ENCODE measurements at places on chromosomes 12 and 14.

DNA sequence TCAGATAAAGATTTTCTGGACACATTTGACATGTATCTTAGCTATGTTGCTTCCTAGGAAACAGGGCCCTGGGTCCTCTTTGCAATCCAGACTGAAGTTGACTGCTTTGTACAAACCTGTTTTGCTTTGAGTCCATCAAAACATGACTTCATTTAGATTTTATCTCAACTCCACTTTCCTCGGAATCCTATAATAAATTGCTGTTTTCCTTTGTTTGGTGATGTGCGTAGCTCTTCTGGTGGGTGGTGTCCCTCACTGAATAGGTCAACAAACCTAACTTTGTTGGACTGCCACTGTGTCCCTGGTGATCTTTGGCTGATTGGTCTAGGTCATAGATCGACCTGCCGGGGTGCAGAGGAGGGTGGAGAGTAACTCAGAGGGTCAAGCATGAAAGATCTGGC is 735 bp upstream of the P2RX7 start:
- no peak for DNase-seq

- DNase-seq = no peak
Observed at GRCh38 chr14:35277179-35277578, 15.0 kb upstream of the PSMA6 start.

- DNase-seq = no peak
Observed at GRCh38 chr12:78863482-78864402, 832 bp upstream of the SYT1 start.

GRCh38 chr12:85549640-85550039 is 269.6 kb downstream of the ALX1 start:
- no peak for DNase-seq

DNA sequence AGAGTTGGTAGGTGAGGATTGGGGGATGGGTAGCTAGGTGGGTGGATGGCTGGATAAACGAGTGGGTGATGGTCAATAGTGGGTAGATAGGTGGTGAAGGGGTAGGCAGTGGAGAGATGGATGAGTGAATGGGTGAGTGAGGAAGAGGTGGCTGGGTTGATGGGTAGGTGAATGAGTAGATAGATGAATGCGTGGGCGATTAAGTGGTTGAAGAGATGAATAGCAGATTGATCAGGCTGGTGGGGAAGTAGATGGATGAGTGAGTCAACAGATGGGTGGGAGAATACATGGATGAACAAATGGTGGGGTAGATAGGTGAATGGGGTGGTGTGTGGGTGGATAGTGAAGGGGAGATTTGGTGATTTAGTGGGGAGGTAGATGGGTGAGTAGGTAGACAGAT is 51.1 kb downstream of the SYNE3 start:
- no peak for DNase-seq

DNA sequence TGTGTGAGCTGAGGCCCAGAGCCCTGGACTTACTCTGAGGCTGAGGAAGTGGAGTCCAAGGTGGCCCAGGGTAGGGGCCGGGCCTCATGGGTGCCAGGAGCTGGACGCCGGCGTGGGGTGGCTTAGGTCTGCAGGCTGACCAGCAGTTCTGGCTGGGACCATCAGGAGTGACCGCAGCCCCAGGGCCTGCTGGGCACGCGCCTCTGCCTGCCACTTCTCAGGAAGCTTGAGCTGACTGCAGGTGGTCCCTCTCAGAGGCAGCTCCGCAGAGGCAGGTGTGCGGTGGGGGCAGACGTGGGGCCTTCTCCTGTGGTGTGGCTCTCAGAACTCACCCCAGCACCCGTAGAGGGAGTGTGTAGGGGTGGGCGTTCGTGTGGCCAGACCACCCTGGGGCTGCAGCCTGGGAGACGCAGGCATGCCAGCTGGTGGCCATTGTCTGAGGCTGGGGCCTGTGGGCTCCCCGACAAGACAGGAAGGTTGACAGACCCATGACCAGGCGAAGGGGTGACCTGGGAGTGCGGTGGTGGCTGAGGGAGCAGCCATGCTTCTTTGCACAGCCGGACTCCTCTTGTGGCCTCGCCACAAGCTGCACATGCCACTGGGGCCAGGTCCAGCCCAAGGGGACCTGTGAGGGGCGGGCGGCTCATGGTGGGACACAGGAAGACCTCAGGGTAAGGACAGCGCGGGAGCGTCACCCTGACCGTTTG is 40.0 kb upstream of the TEX22 start:
- DNase-seq = no peak

DNA sequence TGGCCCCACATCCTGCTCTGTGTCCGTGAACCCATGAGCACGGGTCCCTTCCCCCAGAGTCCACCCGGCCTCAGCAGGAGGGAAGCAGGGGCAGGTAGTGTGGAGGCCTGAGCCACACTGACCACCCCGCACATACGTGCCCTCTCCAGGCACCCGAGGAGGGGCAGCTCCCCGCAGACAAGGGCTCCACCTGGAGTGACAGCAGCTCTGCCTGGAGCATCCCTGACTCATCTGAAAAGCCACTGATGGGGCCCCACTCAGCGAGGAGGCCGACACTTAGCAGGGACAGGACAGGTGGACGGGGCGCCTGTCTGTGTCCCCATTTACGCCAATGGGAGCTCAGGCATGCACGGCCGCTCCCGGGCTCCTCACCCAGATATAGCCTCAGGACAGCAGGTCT is 237.6 kb upstream of the SFSWAP start:
- DNase-seq = no peak

- peak; percentile 11 for DNase-seq
Observed at GRCh38 chr12:117470804-117471203, 109.4 kb upstream of the NOS1 start.

- no peak for DNase-seq
Observed at GRCh38 chr12:131620946-131621681, 89.8 kb upstream of the SFSWAP start.

DNA sequence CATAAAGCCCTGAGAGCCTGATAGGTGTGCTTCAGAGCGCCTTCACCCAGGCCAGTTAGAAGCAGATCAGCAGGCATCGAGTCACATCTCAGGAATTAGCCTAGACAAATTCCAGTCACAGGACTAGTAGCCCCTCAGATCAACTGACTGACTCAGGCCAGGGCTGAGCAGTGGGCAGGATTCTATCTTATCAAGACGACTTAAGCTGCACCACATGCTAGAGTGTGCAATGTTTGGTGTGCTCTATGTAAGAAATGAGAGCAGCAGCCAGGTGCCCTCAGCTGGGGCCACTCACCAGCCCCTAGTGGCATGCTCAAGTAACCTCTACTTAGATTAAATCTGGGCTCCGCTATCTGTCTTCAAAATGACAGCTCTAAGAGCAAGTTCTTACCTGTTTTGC is 19.7 kb upstream of the NGB start:
- DNase-seq = peak; percentile 3

DNA sequence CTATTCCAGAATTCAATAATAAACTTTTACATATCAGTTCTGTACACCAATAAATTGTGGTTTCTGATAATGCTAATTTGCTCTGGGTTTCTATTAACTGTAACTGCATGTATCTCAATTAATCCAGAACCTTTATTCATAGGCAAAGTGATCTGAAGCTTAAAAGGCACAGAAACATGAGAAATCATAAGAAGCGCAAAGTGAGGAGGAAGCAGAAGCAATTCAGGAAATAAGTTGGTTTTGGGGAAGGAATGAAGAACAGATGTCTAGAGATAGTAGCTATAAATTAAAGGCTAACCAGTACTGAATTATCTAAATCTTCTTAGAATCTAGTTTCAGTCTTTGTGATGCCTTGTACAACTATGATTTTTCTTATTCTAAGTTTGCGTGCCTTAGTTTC is 24.6 kb downstream of the KERA start:
- no peak for DNase-seq

DNA sequence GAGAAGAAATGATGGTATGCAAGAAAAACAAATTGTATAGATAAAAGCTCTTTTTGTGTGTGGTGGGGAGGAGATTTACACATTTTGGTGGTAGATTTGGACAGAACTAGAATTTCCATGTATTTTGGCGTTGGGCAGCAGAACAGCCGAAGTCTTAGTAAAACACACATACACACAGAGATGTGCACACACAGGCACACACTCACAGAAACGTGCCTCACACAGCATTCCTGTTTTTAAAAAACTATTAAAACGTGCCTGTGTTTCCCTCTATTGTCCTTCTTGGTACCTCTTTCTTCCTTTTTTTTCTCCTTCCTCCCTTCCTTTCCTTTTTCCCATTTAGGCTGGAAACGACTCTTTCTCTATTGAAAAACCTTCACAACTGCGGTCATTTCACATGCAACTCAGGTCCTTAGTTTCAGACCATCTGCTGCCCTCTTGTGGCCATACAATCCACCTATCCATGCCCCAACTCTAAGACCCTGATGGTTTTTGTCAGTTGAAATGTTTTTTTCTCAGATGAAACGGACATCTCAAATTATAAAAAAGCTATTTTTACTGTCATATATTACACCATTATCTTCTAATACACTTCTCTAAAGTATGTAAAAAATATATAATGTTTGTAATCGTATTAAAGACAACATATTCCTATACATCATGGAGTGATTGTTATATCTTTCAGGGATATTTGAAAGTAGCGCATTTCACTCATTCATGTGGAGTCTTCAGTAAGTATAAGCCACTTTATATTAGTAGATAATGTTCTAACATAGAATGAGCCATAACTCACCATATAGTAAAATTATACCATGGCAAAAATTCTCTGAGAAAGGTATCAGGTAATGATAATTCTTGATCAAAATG is 386.7 kb upstream of the NOVA1 start:
- DNase-seq = peak; percentile 51

GRCh38 chr12:59500915-59501314 is 94.9 kb upstream of the SLC16A7 start:
- DNase-seq = no peak

DNA sequence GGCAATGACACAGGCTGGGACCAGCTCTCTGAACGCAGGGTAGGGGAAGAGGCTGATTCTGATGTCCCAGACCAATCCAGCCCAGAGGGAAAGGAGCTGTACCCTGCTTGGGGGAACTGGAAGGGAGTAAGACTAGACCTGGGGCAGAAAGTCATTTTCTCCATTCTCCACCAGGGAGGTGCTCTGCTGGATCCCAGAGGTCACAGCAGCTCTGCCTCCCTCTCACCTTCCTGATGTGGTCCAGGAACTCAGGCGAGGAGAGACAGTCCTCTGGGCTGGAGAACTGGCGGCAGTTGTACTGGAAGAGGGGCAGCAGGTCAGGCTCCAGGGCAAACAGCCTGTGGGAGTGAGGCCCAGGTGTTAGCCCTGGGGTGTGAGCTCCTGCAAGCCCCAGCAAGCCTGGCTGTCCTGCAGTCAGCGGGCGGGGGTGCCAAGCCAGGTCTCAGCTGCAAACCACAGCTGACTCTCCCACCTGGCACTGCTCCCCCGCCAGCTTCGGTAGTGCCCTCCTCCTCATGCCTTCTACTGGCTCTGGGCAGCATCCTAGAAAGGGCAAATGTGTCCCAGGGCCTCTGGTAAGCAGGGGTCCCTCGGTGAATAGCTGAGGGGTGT is 1.9 kb downstream of the NGB start:
- no peak for DNase-seq

DNA sequence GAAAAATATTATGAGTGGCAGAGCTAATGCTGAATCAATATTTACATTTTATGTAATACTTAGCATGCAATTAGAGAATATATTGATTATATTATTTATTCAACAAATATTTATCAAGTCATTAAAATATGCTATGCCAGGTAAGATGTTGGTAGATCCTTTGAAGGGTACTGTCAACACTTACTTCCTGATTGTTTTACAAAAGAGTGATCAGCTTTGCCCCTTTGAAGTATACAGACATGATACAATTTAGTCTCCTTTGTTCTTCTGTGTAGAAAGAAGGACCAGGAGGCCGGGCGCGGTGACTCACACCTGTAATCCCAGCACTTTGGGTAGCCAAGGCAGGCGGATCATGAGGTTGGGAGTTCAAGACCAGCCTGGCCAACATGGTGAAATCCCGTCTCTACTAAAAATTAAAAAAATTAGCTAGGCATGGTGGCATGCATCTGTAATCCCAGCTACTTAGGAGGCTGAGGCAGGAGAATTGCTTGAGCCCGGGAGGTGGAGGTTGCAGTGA is 73.9 kb upstream of the IFNG-AS1 start:
- DNase-seq = no peak

DNA sequence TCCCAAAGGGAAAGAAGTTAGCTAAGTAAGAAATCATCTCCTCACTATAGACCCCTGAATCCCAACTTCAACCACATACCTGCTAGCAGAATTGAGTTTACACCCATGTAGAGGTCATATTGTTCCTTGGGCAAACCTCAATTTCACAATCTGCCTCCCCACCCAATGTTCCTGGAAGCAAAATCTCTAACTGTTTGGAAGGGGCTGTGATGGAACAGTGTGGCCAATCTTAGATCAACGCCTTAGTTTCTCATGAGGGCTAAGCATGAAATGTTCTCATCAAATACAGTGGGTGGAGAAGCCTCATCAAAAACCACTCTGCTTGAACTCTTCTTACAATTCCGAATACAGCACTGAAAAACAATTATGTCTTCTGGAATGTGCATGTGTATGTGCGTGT is 284.0 kb upstream of the NOS1 start:
- no peak for DNase-seq

GRCh38 chr12:10967409-10967808 is 19.3 kb downstream of the TAS2R50 start:
- no peak for DNase-seq

GRCh38 chr12:29710104-29710503 is 73.6 kb downstream of the TMTC1 start:
- DNase-seq = no peak

GRCh38 chr14:64434528-64434927 is 30.8 kb upstream of the AKAP5 start:
- no peak for DNase-seq

- DNase-seq = no peak
Observed at GRCh38 chr14:69319911-69320310, 60.0 kb downstream of the GALNT16 start.

DNA sequence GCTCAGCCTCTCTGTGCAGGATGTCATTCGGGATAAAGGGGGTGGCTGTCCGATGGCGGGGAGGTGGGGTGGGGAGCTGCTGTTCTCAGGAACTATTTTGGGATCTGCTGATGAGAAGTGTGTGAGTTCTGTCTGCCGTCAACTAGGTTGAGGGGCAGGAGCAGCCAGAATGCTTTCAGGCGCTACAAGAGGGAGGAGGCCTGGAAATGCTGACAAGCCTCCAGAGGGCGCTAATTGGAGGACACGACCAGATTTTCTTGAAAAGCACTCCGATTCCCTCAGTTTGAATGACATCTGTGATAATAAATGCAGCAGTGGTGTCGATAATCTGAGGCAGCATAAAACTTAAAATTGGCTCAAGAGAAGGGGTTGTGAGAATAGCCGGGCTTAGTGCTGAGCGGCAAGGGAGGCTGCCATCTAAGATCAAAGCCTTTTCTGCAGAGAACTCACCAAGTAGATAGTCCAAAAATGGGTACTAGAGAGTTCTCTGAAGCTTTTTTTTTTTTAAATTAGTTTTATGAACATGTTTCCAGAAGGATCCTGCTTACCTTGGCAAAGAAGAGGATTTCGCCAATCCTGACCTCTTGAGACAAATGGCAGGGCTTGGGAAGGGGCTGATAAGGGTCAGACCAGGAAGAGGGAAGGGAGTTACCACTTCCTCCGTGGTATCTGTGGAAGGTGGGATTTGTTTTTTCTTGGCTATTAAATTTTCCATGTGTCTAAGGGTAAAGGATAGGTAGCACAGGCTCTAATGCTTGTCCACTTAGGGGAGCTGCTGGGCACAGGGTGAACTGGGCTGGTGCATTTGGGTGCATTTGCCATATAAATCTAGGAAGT is 94.4 kb downstream of the CRACR2A start:
- peak; percentile 38 for DNase-seq

- peak; percentile 74 for DNase-seq
Observed at GRCh38 chr14:49863487-49864281, 11.1 kb upstream of the NEMF start.

Data from hematopoietic multipotent progenitor cell treated with erythropoietin and hydrocortisone succinate and interleukin-3 and kit ligand, for 8 days (in vitro differentiated cells).